NCI-H510A treated with DMSO at 0.1 percent for 48 hours (cell line): ENCODE measurements at places on chromosomes 5 and 9.

GRCh38 chr5:75824323-75824722 is 107.1 kb upstream of the POC5 start:
- DNase-seq = no peak

DNA sequence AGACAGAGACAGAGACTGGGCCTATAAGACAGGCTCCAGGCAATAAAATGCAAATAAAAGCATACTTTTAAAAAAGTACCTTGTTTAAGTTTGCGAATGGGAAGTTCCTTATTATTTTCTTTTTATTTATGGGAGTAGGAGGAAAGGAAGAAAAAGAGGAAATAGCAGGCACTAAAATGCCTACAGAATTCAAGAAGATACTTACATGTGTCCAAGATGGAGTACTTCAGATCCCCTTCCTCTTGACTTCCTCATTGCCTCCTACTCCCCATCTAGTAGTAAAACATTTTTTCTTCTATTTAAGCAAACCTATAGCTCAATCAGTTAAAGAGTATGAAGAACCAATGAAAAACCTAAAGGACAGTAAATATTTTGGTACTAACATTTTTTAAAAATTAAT is 24.8 kb downstream of the GKAP1 start:
- DNase-seq = no peak

DNA sequence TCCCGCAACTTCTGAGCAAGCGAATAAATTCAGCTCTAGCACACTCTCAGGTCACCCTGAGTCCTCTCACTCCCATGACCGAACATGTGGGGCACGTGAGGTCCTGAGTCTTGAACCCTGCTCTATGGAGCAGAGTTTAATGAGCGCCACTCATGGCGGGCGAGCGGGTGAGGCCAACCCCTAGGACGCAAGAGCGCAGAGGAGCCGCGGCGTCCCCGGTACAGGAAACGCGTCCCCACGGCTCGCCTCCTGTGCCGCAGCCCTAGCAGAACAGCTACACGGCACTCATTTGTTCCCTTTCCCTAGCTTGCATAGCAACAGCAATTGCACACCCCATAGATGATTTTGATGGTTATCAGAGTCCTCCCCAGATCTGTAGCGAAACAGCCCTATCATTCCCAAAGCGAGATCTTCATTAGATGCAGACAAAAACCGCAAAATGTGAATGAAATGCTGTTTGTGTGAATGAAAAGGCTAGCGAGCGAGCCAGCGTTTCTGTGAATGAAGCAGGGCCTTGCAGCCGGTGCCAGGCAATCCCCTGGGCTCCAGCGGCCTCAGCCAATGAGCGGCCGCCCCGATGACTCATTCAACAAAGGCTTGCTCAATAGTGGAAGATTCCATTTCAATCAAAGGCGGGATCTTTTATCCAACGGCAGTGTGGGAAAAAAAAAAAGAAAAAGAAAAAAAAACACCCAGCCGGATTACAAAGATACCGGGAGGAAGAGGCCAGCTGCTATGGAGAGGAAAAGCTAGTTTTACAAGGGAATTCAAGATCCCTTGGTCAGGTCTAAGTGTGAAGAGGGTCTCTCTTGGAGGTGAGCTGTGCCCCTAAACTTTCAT is 1.5 kb upstream of the SHC3 start:
- DNase-seq = peak; percentile 96

- DNase-seq = no peak
Observed at GRCh38 chr5:73763300-73764032, 137.5 kb downstream of the ARHGEF28 start.

DNA sequence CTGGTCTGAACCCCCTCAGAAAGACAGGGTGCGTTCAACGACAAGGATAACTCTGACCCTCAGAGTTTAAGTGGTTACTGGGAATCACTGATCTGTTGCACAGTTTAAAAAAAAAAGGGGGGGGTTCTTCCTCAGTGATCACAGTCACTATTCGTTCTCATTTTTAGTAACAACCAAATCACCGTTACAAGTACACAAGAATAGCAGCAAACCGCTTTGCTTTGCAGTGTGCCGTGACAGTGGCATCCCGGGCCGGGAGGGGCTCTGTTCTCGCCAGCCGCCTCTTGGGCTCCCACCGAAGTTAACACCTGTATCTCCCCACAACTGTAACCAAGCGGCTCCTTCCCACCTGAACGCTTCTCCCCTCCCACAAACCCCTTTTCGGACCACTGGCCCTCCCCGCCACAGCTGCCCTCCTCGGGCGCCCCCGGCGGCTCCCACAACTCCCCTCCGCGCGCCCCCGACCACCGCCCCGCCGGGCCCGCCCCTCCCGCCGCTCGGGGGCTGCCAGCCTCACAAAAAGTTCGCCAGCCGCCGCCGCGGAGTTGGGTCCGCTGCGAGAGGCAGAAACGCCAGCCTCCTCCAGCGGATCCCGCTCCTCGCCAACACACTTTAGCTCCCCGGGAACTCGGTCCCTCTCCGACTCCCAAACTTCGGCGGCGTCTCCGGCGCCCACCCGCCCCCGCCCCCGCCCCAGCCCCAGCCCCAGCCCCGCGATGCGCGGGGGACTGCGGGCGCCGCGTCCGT is 1.2 kb downstream of the SSBP2 start:
- DNase-seq = no peak

DNA sequence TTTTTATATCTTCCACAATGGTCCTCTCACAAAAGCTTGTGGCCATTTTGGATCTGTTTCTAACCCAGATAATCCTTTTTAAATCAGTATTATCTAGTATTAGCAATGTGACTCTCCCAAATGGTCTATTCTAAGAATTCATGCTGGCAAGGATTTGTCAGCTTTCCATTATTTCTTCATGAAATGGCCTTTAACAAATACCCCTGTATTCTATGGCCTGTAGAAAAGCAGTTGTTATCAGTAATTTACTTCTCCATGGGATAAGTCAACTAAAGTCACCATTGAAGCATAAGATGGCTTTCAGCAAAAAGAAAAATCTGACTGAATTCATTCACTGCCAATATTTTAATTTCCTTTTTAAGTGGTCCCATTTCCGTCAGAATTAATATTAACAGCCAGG is 346.4 kb upstream of the FAM174A start:
- DNase-seq = no peak

- DNase-seq = no peak
Observed at GRCh38 chr5:145104106-145104505, 731.0 kb downstream of the PRELID2 start.

- no peak for DNase-seq
Observed at GRCh38 chr5:44935871-44936270, 127.1 kb downstream of the MRPS30 start.

DNA sequence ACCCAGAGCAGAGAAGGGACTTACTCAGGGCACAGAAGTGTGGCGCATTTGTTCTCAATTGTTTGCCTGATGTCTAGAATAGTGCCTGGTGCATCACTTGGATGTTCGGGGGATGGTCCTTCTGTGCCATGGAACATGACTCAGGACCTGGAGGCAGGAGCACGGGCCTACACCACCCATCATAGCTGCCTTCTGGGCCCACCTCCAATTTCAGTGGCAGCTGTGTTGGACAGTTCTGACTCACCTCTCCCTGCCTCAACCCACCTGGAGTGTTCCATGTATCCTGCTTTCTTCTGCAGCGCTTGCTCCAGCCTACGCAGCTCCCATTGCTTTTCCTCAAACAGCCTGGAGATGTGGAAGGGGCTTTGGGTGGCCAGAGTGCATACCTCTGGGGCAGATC is 12.5 kb upstream of the CXCL14 start:
- DNase-seq = no peak

- DNase-seq = no peak
Observed at GRCh38 chr5:44246986-44247385, 142.2 kb downstream of the FGF10 start.

DNA sequence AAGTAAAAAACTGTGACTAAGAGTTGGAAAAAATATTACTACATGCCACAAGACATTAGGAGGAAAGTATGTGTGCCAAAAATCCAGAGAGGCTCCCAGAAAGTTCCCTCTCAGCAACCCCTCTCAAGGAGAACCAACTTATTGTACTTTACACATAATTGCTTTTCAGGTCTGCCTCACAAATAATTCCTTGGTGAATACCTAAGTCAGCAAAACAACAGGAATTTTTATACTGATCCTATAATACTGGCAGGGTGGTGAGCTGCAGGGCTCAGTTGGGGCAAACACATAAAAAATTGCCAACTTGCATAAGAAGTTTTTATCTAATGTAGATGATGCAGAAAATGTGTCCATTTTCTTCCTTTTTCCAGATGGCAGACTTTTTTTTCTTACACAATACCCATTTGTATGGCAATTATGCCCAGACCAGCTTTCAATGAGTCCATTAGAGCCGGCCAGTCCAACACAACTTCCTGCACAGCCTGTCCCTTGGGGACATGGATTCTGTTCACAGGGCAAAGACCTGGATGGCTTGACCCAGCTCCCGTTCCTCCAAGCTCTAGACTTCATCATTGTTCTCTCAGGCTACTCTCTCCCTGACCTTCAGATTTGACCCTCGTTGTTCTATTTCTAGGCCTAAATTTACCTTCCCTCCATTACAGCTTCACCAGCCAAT is 31.3 kb downstream of the MARCHF3 start:
- DNase-seq = peak; percentile 16
